ENCODE measurements at places on chromosomes 4 and X. TPM values are rescaled to one million over a fixed set of nuclear protein-coding genes. Genes with fewer than 3 reads are reported as not detected.

- H3K36me3 ChIP-seq = no peaks in the 10 kb centered on the region
- H3K27me3 ChIP-seq = no peaks in the 10 kb centered on the region
- DNase-seq = no peak
- no peak overlapping the region for H3K4me3 ChIP-seq
These were observed 144.5 kb downstream of the NPNT start for GRCh38 chr4:106039796-106040195.

- H3K4me1 ChIP-seq = no peaks in the 10 kb centered on the region
- no peak for DNase-seq
- H3K4me3 ChIP-seq = no peak overlapping the region
- no peak overlapping the region for H3K27ac ChIP-seq
These were observed 17.4 kb downstream of the PAGE4 start for GRCh38 chrX:49846522-49846921.

GRCh38 chrX:39726771-39727170 lies 371.0 kb downstream of the BCOR start:
- H3K27me3 ChIP-seq = no peaks in the 10 kb centered on the region
- H3K4me3 ChIP-seq = no peak overlapping the region
- H3K27ac ChIP-seq = no peak overlapping the region
- peaks cover 19% of the 10 kb centered on the region for H3K4me1 ChIP-seq

- no peak for DNase-seq
- H3K4me3 ChIP-seq = no peak overlapping the region
- H3K27me3 ChIP-seq = no peaks in the 10 kb centered on the region
- H3K4me1 ChIP-seq = no peaks in the 10 kb centered on the region
- no peaks in the 10 kb centered on the region for H3K36me3 ChIP-seq
These were observed 40.1 kb upstream of the RPA4 start for GRCh38 chrX:96843566-96843965.

The TRMT10A gene
- 2.8 TPM for total RNA-seq

Measured in stomach (tissue), 19 donors.